ENCODE measurements at places on chromosomes 5 and 9. TPM values are rescaled to one million over a fixed set of nuclear protein-coding genes. Genes with fewer than 3 reads are reported as not detected.

UGT3A1 gene
- total RNA-seq: not detected

GLDC gene
- 1.6 TPM for total RNA-seq

RASEF gene
- total RNA-seq: 0.44 TPM

SRP19 gene
- 93.7 TPM for total RNA-seq

GIN1 gene
- 4.2 TPM for total RNA-seq

CLIC3 gene
- total RNA-seq: 12.7 TPM

PCDHB5 gene
- total RNA-seq: 0.14 TPM

WWC1 gene
- total RNA-seq: 4.7 TPM

CCL27 gene
- total RNA-seq: not detected

FAM151B gene
- 9.2 TPM for total RNA-seq

BAAT gene
- not detected for total RNA-seq

PRKACG gene
- not detected for total RNA-seq

ORM2 gene
- total RNA-seq: not detected

FREM1 gene
- 0.72 TPM for total RNA-seq

All from placental pericyte (primary cell).